Myocyte (in vitro differentiated cells): ENCODE measurements at places on chromosomes 11 and 22. TPM values are rescaled to one million over a fixed set of nuclear protein-coding genes. Genes with fewer than 3 reads are reported as not detected.

Gene CRYBB2
- not detected in 2 replicates for total RNA-seq

Gene IGF2
- total RNA-seq, result 330 and 438 TPM in 2 replicates

Gene CSNK2A3
- total RNA-seq, result 2.1 and 2.9 TPM in 2 replicates

Gene C11orf86
- not detected in 2 replicates for total RNA-seq

Gene ANKRD13D
- total RNA-seq, result 18.6 and 24.5 TPM in 2 replicates

Gene C11orf97
- not detected in 2 replicates for total RNA-seq

Gene HEPN1
- not detected in 2 replicates for total RNA-seq

Gene AIFM3
- 0.13 TPM in 1 of 2 replicates, not detected in the other for total RNA-seq

Gene LIMK2
- 67.3 and 97.7 TPM in 2 replicates for total RNA-seq

Gene MS4A12
- 0.19 TPM in 1 of 2 replicates, not detected in the other for total RNA-seq

Gene GTSE1
- 0.35 and 0.47 TPM in 2 replicates for total RNA-seq

Gene FOXRED2
- 12.2 and 13.8 TPM in 2 replicates for total RNA-seq

Gene GRAMD1B
- total RNA-seq, result 27.3 and 52.0 TPM in 2 replicates

Gene OR52I1
- total RNA-seq, result not detected in 2 replicates

Gene PRG3
- not detected in 2 replicates for total RNA-seq

Gene FAM227A
- 1.6 and 5.6 TPM in 2 replicates for total RNA-seq

Gene OR51M1
- not detected in 2 replicates for total RNA-seq

Gene OVCH2
- total RNA-seq, result not detected in 2 replicates

Gene POLR2L
- total RNA-seq, result 66.0 and 91.9 TPM in 2 replicates

Gene SSTR3
- not detected in 2 replicates for total RNA-seq

Gene NXPE1
- total RNA-seq, result not detected in 2 replicates

Gene CAVIN3
- 124 and 168 TPM in 2 replicates for total RNA-seq

Gene PLA2G6
- total RNA-seq, result 15.6 and 18.9 TPM in 2 replicates

Gene TOMM22
- 54.7 and 56.4 TPM in 2 replicates for total RNA-seq

Gene PRAME
- not detected in 2 replicates for total RNA-seq

Gene CHRM1
- not detected in 2 replicates for total RNA-seq

Gene JHY
- total RNA-seq, result 0.32 and 0.68 TPM in 2 replicates

Gene SLC6A5
- total RNA-seq, result not detected in 2 replicates

Gene TPH1
- total RNA-seq, result not detected in 2 replicates

Gene MYOD1
- total RNA-seq, result 398 and 510 TPM in 2 replicates
